Subcutaneous preadipocyte (primary cell): ENCODE measurements at places on chromosomes 16 and 17. TPM values are rescaled to one million over a fixed set of nuclear protein-coding genes. Genes with fewer than 3 reads are reported as not detected.

SEPTIN1 gene
- 0.20 TPM in 1 of 2 replicates, not detected in the other for total RNA-seq

IGFBP4 gene
- total RNA-seq: 146 and 153 TPM in 2 replicates

WNT9B gene
- not detected in 2 replicates for total RNA-seq

NUBP2 gene
- total RNA-seq: 69.8 and 79.4 TPM in 2 replicates

RAPGEFL1 gene
- total RNA-seq: 1.8 and 2.3 TPM in 2 replicates

HAS3 gene
- total RNA-seq: under 0.01 and 0.20 TPM in 2 replicates

CPHXL2 gene
- not detected in 2 replicates for total RNA-seq

PRCD gene
- 4.0 and 4.1 TPM in 2 replicates for total RNA-seq

SRCIN1 gene
- total RNA-seq: under 0.01 TPM in 1 of 2 replicates, not detected in the other

HIC1 gene
- total RNA-seq: 33.8 and 45.6 TPM in 2 replicates

RABEP2 gene
- total RNA-seq: 17.3 and 20.5 TPM in 2 replicates

ADGRG1 gene
- total RNA-seq: 2.9 and 6.8 TPM in 2 replicates

KRT27 gene
- total RNA-seq: not detected in 2 replicates

MT4 gene
- not detected in 2 replicates for total RNA-seq

SULT1A1 gene
- 0.20 and 0.37 TPM in 2 replicates for total RNA-seq

CFAP52 gene
- total RNA-seq: not detected in 2 replicates

HAP1 gene
- not detected in 2 replicates for total RNA-seq

TNFRSF17 gene
- not detected in 2 replicates for total RNA-seq

WFDC1 gene
- total RNA-seq: under 0.01 and 0.20 TPM in 2 replicates
